ENCODE measurements at places on chromosomes 3 and 15. TPM values are rescaled to one million over a fixed set of nuclear protein-coding genes. Genes with fewer than 3 reads are reported as not detected.

GRCh38 chr3:58568572-58569286 is 8.5 kb downstream of the FAM107A start:
- peak; percentile 95 for DNase-seq

GRCh38 chr3:158420654-158421396 is 150.2 kb upstream of the MLF1 start:
- no peak for DNase-seq

GRCh38 chr3:52221563-52222318 is 3.7 kb downstream of the TLR9 start:
- peak; percentile 69 for DNase-seq

- DNase-seq: no peak
Observed at GRCh38 chr15:100264994-100265640, 76.7 kb downstream of the ADAMTS17 start.

DNA sequence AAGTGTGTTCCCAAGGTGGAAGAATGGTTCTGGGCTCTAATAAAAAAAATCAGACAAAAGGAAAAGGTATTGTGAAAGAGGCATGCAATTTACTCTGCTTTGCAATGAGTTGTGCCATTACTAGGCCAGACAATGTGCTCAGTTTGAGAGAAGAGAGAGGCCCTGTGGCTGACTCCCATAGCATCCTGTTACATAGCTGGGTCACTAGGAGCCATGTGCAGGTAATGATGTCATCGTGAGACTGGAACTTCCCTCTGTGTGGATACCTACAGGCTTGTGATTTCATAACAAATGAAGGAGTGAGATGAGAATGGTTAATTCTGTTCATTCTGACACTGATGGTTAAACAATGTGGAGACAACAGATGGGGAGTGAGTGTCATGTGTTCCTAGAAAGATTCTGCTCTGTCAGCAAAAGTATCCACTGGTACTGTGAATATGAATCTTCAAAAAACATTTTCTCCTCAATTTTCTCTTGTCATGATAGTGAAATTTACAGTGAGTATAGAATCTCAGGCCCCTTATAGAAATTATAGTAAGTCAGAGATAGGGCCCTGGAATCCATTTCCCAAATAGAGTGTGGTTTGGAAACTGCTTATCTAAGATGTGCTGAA is 648.7 kb upstream of the DPPA4 start:
- no peak for DNase-seq

MYO5C gene
- under 0.01 TPM for total RNA-seq

Measured in osteoblast (primary cell).